GM03348 (cell line): ENCODE measurements at places on chromosomes 7 and 10.

GRCh38 chr10:101111547-101111946 is 19.6 kb upstream of the TLX1 start:
- no peak for DNase-seq

DNA sequence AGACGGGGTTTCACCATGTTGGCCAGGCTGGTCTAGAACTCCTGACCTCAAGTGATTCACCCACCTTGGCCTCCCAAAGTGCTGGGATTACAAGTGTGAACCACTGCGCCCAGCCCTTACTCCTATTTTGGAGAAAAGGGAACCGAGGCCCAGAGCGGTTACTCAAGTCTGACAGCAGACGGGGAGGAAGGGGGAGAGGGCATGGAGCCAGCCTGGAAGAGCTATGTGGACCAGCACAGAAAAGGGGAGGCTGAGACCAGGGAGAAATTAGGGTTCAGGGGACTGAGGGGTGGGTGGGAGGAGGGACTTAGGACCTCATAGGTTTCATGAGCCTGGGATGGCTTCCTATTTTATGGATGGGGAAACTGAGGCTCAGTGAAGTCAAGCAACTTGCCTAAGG is 1.5 kb downstream of the SFRP5 start:
- DNase-seq, result no peak

DNA sequence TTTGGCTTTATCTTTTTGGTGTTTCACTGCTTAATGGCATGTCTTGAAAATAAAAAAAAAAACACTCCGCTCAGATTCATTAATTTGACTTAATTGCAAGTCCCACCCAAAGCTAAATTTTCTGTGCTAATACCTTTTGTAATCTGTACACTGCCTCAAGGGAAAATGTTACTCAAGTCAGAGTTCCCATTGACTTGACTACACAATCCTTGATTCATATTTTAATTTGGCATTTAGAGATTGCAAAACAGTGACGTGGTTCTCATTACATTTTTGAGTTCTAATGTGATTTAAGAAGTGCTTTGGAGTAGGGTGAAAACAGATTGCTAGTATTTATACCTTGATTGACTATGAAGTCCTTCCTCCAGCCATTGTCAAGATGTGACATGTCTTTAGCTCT is 21.3 kb upstream of the LIPM start:
- no peak for DNase-seq

DNA sequence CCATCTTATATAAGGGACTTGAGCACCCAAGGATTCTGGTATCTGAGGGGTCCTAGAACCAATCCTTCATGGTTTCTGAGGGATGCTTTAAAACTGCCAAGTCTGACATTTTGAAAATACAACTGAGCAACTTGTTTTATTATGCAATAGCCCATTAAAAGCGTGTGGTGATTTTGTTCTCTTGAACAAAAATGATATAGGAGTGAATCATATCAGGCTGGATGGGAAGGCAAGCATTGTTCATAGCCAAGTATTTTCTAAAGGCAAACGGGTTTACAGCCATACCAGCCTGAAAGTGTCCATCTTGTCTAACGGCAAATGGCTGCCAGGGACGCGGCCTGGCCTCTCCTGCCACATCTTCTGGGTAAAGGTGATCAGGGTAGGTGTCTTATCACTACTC is 23.4 kb downstream of the RPP38 start:
- peak; percentile 70 for DNase-seq

GRCh38 chr7:21507627-21508343 is 35.1 kb upstream of the DNAH11 start:
- peak; percentile 54 for DNase-seq

DNA sequence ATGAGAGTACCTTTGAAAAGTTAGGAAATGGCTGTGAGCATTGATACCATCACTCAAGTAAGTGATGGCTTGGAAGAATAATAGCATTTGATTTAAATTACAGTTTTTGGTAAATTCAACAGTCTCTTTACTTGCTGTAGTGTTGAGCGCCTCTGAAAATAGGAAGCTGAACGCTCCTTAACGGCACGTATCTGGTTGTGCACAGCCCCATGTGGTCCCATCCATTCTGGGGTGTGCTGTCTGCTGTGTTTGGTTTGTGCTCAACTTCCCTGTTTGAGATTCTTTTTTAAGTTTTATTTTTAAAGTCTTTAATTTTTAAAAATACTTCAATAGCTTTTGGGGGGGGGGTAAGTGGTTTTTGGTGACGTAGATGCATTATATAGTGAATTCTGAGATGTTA is 51.5 kb downstream of the DNAJB6 start:
- DNase-seq, result no peak

- DNase-seq, result no peak
These were observed 1.2 kb downstream of the PALD1 start for GRCh38 chr10:70479626-70480238.

- no peak for DNase-seq
These were observed 348.5 kb downstream of the CXCL12 start for GRCh38 chr10:44036425-44036824.

- DNase-seq, result no peak
These were observed 60.2 kb downstream of the CLRN3 start for GRCh38 chr10:127832501-127832900.

- no peak for DNase-seq
These were observed 21.7 kb upstream of the WNT16 start for GRCh38 chr7:121307021-121307574.

GRCh38 chr7:120742372-120742771 is 115.6 kb downstream of the TSPAN12 start:
- DNase-seq, result no peak

DNA sequence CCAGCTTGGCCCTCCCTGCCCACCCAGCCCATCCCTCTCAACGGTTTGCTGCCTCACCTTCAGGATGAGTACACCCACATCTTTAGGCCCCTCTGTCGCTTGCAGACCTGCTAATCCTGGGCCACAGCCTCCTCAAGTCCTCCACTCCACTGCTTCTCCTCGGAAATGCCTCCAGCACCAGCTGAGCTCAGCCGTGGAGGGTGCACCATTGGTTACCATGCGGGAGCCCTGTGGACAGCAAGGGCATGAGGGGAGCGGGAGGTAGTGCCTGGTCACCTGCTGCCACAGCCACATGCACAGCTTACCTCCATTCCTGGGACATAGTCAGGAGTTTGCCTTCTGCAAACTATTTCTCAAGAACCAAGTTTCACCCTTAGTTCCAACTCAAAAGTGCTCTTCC is 286.3 kb upstream of the ZMIZ1 start:
- no peak for DNase-seq

GRCh38 chr7:30914596-30914995 is 2.9 kb downstream of the AQP1 start:
- peak; percentile 77 for DNase-seq
